Bone marrow (tissue), 2 donors: ENCODE measurements at places on chromosomes 12 and 14.

GRCh38 chr14:71591231-71591630 lies 341.0 kb upstream of the RGS6 start:
- no peak for DNase-seq

GRCh38 chr14:51849097-51849496 lies 11.3 kb upstream of the GNG2 start:
- no peak for DNase-seq

DNA sequence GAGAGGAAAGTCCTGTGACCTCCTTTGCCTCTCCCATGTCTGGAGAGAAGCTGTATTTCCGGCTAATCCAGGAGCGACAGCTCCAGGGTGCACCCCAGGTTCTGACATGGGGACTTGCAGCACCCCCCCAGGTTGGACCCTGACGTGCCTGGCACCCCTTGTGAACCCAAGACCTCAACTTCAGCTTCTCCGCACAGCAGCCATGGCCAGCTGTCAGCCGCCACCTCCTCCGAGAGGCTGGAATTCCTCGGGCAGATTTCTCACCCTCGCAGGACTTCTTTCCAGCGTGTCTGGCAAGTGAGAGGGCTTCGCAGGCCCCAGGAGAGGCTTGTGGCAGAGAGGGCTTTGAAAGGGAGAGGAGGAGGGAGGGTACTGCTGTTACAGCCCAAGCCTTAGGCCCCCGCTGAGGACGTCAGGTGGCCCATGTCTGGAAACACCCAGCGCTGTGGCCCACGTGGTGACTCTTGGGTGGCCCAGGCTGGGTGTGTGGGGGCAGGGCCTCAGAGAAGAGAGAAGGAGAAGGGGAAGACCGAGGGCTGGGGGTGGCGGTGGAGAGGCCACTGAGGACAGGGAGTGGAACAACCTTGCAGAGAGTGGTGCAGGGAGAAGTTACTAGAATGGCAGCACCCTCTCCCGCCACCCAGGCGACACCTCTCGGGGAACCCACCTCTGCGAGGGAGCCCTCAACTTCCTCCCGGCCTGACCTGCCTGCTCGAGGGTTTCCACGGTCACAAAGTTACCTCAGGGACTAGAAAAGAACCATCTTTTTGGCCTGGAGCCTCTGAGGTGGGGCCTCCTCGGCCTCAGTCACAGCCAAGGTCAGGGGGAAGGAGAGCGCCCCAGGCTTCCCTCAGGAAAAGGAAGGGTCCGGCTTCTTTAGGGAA lies 11.7 kb upstream of the RPS6KL1 start:
- DNase-seq: no peak

DNA sequence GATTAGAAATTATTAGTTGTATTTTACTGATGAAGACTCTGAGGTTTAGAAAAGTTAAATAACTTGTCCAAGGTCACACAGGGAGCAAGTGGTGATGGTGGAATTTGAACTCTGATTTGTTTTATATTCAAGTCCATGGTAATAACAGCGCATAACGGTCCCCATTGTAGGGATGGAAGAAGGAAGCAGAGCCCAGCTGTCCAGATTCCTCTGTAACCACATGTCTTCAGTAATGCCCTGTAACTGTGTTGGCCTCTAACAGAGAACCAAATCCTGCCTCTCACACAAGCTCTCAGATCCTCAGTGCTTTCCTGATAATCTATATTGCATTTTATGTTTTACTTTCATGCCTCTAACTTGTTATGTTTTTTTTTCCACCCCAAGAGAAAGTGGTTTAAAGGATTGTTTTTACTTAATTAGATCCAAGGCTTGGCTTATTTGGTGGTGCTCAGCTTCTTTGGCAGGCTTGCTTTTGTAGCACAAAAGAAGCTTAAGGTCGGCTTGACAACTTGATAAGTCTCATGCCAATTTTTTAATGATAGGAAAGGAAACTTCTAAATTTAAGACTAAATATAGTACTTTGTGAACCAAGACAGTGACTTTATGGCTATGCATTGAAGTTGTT lies 105.1 kb upstream of the SEL1L start:
- DNase-seq: no peak

- no peak for DNase-seq
Observed at GRCh38 chr14:65964366-65964765, 521.8 kb upstream of the CCDC196 start.

- no peak for DNase-seq
Observed at GRCh38 chr14:58861586-58861985, 223.8 kb downstream of the DACT1 start.
